ENCODE measurements at places on chromosomes 4 and X.

DNA sequence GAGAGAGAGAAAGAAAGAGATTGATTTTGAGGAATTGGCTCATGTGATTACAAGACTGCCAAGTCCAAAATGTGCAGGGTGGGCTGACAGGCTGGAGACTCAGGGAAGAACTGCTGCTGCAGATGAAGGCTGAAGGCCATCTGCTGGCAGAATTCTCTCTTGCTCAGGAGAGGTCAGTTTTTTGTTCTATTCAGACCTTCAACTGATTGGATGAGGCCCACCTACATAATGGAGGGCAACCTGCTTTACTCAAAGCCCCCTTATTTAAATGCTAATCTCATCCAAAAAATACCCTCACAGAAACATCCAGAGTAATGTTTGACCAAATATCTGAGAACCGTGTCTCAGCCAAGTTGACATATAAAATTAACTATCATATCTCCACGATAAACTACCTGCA, 38.2 kb upstream of the MAMLD1 start:
- DNase-seq, result no peak

DNA sequence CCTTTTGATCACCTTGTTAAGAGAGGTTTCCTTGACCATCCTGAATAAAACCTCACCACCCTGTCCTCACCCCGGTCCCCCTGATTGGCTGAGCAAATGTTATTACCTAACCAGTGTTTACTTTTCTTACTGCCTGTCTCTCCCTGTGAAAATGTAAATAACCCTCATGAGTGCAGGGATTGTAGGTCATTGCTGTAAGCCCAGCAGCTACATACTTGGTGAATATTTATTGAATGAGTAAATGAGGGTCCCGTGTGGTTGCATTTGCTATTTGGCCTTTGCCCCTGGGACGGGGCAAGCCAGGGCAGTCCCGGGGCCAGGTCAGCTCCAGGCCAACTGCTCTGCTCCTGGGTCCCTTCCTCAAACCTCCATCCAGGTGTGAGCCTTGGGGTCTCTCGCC, 55.5 kb upstream of the CLCN4 start:
- no peak for DNase-seq

GRCh38 chr4:2443061-2443730, 24.4 kb downstream of the CFAP99 start:
- DNase-seq, result no peak

GRCh38 chr4:15781427-15782095, 3.4 kb downstream of the CD38 start:
- no peak for DNase-seq

DNA sequence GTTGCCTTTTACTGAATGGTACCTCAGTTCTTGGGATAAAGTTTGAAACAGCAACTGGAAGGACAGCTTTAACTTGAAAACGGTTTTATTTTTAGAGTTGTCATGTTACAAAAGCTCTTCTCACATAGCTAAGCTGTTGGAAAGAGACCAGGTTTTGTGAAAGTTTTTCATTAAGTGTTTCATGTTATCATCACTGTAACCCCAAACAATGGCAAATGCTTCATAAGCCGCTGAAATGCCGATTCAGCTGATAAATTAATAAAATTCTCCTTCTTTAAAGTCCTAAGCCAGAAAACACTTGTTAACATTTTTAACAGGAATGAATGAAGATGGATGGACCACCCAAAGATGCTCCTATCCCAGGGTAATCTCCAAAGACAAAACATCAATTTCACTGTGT, 76.1 kb upstream of the IRF2 start:
- DNase-seq, result no peak

DNA sequence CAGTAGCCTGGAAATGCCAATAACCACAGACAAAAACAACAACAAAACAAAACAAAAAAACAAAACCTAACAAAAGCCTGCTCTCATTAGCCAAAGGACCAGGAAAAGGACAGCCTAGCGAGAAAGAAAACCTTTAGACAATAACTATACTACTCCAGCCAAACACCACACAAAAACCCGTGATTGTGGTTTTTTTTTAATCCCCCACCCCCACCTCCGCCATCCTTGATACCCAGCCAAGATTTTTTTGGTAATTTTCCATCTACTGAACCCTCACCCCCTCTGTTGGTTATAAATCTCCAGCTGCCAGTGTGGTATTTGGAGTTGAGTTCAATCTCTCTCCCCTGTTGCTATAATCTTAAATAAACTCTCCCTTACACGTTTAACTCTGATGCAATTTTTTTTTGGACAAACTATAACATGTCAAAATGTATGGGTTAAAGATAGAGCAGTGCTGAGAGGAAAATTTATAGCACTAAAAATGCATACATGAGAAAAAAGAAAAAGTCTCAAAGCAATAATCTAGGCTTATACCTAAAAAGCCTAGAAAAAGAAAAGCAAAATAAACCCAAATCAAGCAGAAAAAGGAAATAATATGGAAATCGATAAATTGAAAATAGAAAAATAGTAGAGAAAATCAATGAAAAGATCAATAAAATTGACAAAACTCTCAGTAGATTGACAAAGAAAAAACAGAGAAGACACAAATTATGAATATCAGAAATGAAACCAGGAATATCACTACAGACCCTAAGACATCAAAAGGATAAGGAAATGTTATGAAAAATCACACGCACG, 83.7 kb downstream of the NAT8L start:
- no peak for DNase-seq

- no peak for DNase-seq
Observed at GRCh38 chrX:14508025-14508690, 21.2 kb upstream of the GLRA2 start.

GRCh38 chr4:89998469-89999011, 103.9 kb downstream of the MMRN1 start:
- peak; percentile 37 for DNase-seq

GRCh38 chrX:39577985-39578869, 519.5 kb downstream of the BCOR start:
- peak; percentile 23 for DNase-seq

GRCh38 chrX:21374994-21375707, 933 bp downstream of the CNKSR2 start:
- DNase-seq, result peak; percentile 15

GRCh38 chrX:40871385-40872082, 136.2 kb upstream of the MED14 start:
- DNase-seq, result no peak

DNA sequence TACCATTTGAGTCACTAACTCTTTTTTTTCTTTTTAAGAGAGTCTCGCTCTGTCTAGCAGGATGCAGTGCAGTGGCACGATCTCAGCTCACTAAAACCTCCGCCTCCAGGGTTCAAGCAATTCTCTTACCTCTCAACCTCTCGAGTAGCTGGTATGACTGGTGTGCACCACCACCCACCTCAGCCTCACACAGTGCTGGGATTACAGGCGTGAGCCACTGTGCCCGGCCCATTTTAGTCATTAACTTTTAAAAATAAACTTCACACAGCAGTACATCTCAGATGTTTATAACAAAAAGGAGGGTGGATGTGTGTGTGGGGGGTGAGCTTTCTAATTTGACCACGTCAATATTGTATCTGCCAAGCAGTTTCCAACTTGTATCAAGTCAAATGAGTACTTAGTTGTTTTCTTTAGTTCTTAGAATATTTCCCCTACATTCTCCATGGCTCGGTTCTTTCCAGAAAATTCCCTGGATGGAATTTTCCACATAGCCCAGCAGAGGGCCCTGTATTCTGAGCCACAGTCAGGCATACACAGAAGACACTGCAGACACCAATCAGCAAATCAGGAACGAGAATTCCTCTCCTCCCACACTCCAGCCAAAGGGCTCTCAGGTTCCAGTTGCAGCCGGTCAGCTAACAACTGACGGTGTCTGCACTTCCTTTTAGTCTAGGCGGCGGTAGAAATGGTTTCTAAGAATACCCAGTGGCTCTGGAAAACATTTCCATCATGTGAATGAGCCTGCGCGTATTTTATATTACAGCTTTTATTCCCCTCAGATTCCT, 20.1 kb upstream of the ARAF start:
- peak; percentile 94 for DNase-seq

- peak; percentile 84 for DNase-seq
Observed at GRCh38 chrX:149470955-149471354, 34.2 kb downstream of the IDS start.

DNA sequence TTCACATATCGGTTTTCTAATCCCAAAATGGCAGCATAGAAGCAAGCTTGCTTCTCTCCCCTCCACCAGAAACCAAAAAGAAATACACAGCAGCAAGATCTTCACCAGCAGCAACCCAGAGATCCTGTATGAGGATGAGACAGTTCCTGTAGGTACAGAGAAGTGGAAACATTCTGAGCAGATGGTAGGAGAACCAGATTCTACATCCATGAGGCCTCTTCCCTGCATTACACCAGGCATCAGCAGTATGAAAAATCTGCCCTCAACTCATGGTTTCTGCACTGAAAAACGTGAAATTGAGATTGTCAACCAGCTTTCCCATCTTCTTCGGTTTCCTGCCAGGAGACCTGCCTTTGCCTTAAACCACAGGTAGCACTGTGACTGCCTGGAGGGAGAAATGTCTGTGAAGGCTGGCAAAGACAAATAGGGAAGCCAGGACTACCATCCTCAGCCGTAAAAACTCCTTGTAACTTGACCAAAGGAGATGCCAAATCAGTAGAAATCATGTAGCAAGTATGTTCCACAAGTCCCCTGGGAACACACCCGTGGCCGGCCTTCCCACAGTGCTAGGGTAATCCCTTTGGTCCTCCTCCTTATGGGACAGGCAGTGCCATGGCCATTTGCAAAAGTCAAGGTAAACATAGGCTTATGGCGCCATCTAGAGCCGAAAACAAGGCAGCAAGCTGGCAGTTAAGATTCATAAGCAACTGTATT, 24.0 kb upstream of the MTHFD2L start:
- peak; percentile 86 for DNase-seq

- DNase-seq, result peak; percentile 9
Observed at GRCh38 chr4:140866492-140867005, 110.4 kb upstream of the TBC1D9 start.

DNA sequence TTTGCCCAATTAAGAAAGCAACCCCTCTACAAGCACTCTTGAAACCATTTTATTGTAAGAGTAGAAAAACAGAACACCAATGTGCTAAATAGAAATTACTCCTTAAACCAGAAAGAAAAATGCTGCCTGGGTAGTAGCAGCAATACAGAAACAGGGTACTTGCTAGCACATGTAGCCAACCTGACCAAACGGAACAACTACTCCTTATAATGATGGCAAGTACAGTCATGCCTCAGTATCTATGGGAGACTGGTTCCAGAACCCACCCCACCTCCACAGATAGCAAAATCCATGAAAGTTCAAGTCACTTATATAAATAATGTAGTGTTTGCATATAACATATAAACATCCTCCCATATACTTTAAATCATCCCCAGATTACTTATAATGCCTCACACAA, 168.8 kb downstream of the ATRX start:
- DNase-seq, result no peak

- DNase-seq, result no peak
Observed at GRCh38 chrX:154727418-154727817, 23.5 kb downstream of the GAB3 start.

DNA sequence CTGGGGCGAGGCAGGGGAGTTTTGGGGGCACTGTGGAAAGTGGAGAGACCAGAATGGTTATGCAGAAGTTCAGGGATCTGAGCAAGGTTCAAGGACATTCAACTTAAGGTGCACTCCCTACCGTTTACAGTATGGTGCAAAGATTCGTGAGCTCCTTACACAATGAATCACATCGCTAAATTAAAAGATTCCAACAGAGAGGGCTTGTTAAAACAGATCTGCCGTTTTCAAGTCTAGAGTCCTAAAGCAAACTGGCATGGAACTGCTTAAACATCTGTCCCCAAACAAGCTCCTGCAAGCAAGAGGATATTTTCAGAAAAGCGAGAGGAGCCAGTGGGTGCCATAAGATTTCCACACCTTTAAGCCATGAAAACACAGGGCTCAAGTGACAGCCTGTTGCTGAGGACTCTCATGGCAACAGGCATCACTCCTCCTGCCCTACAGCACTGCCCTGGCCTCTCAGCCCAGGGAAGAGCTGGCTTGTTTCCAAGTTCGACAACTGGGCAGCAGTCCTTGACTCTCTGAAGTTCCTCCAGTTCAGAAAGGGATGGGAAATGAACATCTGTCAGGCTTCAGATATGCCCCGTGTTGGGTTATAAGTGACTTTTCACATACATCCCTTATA, 10.0 kb downstream of the FAM184B start:
- peak; percentile 16 for DNase-seq

DNA sequence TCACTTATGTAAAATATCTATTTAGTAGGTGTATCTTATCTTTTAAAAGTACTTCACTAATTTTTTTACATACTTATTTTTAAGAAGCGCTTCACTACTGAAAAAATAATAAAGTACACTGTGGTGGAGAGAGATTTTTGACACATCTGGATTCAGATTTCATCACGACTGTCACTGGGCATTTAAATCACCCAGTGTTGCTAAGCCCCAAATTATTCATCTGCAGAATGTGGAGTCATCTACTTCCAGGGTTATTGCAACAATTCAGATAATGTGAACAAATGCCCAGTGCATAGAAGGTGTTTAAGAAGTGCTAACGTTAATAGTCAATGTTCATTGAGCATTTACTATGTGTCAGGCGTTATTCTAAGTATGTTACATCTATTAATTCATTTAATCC, 41.8 kb downstream of the AASDH start:
- no peak for DNase-seq

DNA sequence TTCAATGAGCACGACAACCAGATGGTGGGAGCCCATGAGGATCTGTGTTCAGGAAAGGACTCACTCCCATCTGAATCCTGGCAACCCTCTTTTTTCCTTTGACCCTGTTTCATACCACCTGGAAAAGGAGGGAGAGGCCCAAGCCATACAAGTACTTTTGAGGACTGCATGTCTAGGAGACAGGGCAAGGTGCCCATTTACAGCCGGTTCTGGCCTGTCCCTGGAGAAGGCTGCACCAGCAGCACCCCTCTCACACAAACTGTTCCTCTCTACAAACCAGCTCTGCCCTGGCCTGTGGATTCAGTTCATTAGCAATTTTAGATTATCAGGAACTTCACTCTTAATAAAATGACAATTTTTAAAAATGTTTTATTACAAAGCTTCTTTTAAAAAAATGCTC, 57.5 kb downstream of the HADH start:
- no peak for DNase-seq

GRCh38 chr4:8769645-8770517, 101.8 kb downstream of the HMX1 start:
- no peak for DNase-seq

GRCh38 chrX:153763298-153763932, 634 bp upstream of the PLXNB3 start:
- DNase-seq, result no peak

- no peak for DNase-seq
Observed at GRCh38 chr4:73850261-73850970, 2.7 kb upstream of the PF4V1 start.

DNA sequence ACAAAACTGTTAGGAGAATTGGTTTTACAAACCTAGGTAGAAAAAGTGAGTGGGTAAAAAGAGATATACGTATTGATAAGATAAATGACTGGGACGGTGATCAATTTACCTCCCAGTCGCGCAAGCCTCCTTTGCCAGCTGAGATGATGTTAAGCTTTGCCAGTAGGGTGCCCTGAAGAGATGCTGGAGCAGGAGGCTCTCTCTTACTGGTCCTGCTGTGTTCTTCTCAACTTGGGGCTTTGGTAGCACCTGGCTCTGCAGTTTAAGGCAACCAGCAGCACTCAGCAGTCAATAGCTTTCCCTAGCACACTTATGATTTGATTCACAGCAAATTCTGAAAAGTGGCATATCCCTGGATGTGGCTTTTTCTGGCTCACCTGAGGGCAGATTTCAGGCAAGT, 1461.7 kb downstream of the ADGRL3 start:
- no peak for DNase-seq

Measured in NCI-H82 (cell line).